ENCODE measurements at places on chromosomes 1 and 21.

- no peak for DNase-seq
Observed at GRCh38 chr1:109184687-109185086, 29.0 kb upstream of the SARS1 start.

- DNase-seq, result peak; percentile 77
Observed at GRCh38 chr1:209827384-209828262, at the start of gene UTP25. Gene UTP25 (plus strand): TSS chr1:209827972. CDS start chr1:209828064, 92 bp downstream.

DNA sequence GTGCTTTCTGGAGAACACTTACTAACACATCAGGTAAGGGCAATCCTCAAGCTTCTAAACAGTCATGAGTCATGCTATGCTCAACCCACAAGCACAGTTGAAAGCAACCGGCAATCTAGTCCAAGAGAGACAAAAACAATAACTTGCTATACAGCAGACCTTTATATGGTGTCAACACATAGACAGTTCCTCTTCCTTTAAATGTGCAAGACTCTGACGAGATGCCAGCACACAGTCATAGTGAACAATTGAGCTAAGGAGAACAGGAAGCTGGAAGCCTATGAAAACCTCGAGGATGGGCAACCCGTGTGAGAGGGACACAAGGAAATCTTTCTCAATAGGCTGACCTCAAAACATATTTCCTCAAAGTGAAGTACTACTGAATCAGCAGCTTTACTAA, 5.3 kb downstream of the ADIPOR1 start:
- no peak for DNase-seq

DNA sequence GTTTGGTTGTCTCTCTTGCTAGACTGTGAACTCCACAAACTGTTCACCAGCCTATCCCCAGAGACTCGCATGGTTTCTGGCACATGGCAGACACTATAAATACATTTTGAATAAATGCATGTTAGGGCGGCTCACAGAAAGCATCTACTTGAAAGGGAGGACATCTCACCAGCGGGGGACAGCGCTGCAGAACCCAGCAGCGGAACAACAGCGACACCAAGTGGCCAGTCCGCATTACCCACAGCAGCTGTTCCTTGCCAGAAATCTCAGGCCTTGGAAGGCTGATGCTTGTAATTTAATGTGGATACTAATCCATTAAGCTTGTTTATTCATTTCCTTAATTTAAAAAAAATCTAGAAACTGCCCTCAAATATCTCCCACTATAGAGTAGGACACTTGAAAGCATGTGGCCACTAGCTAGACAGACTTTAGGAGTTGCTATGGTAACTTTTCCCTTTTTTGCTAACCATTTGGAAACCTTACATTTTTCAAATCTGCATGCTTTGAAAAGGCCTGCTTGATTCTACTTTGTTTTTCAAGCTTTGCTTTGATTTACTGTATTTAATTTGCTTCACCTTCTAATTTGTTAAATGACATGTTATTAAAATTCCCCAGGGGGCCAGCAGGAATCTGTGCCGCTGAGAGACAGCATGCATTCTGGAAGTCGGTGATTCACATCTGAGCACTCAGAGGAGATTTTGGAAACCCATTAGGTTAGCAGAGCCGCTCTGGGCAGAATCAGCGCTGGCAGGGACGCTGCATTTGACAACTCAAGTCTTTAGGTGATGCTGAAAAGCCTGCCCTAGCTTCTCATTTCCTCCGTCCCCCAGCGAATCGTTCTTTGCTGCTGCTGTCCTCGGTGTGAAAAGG, 63.5 kb upstream of the SSX2IP start:
- no peak for DNase-seq

- DNase-seq, result no peak
Observed at GRCh38 chr1:19353596-19353995, 41.5 kb downstream of the SLC66A1 start.

GRCh38 chr1:91997607-91998195, 32.1 kb upstream of the EPHX4 start:
- DNase-seq, result peak; percentile 5

DNA sequence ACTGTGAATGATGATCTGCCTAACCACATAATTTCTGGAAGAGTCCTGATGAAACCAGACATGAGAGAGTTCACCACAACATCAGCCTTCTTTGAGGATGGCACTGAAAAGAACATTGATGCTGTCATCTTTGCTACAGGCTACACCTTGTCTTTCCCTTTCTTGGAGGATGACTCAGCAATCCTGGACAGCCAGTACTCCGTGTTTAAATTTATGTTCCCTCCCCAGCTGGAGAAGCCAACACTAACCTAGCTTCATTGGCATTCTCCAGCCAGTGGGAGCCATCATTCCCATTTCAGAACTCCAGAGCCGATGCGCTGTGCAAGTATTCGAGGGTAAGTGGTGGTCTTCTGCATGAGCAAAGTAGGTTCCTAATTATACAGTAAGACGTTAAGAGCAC, 164.1 kb upstream of the POGK start:
- DNase-seq, result no peak

GRCh38 chr1:193321242-193321840, 134.9 kb upstream of the B3GALT2 start:
- no peak for DNase-seq

DNA sequence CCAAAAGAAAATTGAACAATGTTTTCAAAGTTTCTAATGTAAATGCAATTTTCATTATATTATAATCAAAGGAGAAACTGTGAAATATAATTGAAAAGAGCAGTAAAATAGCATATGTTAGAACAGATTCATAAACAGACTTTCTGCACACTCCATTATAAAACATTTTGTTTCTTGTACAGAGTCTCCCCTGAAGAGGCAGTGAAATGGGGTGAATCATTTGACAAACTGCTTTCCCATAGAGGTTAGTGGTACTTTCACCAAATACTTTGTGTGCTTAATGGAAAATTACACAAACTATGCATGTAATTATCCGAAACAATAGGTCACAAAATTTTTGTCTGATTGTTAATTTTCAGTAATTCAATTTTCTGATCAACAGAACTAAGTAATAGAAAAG, 1.9 kb downstream of the RGS18 start:
- no peak for DNase-seq

- no peak for DNase-seq
Observed at GRCh38 chr1:198892065-198892464, 253.2 kb downstream of the PTPRC start.

DNA sequence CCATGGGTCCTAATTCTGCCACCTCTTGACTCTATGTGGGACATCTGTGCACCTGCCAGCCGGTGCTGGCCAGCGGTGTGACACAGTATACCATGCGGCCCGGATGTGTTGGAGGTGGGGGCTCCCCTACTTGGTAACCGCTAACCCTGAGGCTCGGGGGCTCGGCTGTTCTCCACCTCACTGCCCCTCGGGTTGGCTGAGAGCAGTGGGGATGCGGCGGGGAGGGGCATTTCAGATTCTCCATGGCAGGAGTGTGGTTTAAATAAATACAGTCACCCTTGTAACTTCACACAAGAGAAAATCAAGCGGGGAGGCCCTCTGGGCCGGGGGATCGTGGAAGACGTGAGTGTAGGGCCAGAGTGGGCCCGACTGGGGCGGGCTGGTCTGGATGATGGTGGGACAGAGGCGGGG, 11.0 kb downstream of the KRTAP10-1 start:
- no peak for DNase-seq

DNA sequence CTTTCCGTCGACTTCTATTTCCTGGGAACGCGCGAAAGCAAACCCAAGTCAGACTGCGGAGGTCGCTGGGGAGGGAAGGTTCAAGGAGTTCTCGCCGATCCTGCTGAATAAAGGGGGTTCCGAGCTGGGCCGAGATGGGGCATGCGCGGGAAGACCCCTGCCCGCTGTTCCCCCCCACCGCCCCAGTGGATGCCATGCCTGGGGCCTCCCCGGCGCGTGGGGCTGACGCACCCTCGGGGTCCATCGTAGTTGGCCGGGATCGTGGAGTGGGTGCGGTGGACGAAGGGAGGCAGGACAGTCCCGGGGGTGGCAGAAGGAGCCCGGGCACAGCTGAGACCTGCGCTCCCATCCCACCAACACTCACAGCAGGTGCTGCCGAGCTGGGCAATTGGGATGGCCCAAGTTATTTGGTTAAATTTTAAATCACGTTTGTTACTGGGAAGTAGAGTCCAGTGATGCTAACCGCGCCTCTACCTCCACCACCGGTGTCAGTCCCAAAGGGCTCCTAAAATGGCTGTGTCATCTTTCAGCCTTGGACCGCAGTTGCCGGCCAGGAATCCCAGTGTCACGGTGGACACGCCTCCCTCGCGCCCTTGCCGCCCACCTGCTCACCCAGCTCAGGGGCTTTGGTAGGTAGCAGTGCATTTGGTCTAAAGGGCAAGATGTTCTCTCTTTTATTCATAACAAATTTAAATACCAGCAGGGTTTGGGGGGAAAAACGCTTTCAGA, 801 bp downstream of the MX1 start:
- no peak for DNase-seq

DNA sequence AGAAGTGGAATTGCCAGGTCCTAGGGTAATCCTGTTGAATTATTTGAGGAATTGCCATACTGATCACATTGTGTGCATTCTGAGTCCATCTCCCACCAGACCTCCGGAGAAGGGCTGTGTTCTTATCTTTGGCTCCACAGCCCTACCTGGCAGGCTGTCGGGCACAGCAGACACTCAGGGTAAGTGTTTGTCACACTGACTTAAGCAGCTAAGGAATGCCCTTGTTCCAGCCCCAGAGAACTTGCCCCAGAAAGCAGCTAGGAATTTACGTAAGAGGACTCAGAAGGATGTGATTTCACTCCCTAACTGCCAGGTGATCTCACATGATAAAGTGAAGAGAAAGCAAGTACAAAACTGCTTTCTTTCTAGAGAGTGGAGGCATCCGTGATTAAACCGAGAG, 21.0 kb downstream of the VASH2 start:
- no peak for DNase-seq

Data from NCI-H1436 treated with DMSO at 0.1 percent for 48 hours (cell line).